ENCODE measurements at places on chromosomes 6 and 20.

DNA sequence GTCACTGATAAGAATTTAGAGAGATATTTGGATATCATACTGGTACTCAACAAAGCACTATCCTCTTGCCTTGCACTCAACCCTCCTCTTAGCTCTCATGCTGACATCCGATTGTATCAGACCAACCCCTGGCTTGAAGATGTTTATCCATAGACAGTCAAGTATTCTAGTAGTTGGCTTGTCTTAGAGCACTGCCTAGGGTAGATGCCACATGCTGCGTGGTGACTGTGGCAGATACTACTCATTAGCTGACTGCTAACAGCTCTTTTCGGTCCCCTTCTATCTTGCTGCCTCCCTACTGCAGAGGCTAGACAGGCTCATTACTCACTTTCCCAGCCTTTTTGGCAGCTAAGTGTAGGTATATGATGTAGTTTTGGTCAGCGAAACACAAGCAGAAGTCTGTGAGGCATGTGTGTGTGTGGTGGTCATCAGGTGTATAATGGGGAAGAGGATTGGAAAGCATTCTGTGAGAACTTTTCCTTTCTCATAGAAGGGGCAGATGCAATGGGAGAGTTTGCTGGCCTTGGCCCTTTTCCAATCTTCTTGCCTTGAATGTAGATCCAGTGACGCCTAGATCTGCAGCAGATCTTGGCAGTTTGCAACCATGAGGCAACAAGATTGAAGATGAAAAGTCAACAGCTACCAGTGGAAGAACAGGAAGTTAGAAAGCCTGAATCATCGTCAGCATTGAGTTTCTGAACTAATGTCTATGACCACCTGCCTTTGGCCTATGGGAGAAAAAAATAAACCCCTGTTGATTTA is 4.4 kb upstream of the IFNGR1 start:
- DNase-seq, result no peak

DNA sequence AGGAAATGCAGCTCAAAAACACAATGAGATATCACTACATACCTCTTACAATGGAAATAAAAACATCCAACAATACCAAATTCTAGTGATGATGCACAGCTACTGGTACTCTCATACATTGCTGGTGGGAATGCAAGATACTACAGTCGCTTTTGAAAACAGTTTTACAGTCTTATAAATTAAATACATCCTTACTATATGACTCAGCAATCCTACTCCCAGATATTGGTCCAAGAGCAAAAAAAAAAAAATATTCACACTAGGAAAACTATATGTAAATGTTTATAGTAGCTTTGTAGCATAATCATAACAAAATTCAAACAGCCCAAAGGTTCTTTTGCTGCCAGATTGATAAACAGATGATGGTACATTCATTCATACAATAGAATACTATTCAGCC is 217.4 kb upstream of the FAM83B start:
- no peak for DNase-seq

GRCh38 chr6:1610497-1611321 is 994 bp downstream of the FOXC1 start:
- DNase-seq, result no peak

GRCh38 chr6:170137911-170138910 is 152.7 kb downstream of the DLL1 start:
- no peak for DNase-seq

All from NCI-H1105 (cell line).